Activated CD4-positive, alpha-beta T cell treated with anti-CD3 and anti-CD28 coated beads for 1 hour (primary cell): ENCODE measurements at places on chromosomes 3 and 15.

- no peak for DNase-seq
Measured at GRCh38 chr3:3125977-3126376, 763 bp upstream of the TRNT1 start.

DNA sequence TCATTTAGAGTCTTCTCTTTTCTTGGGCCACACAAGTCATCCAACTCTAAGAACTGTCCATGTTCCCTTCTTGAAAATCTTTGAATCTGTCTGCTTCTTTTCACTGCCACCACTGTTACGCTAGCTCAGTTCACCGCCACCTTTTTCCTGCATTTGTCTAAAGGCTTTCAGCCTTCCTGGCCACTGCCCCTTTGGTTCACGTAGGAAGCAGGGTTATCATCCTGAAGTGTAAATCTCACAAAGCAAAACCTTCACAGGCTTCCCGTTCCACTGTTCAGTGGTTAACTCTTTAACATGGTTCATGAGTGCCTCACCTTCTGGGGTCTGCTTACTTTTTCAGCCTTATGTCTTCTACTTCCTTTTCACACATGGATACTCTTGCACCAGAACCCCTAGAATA lies 26.3 kb upstream of the CCDC39 start:
- no peak for DNase-seq

- no peak for DNase-seq
Measured at GRCh38 chr3:126827121-126827520, 123.1 kb downstream of the CHCHD6 start.

GRCh38 chr15:58987491-58988005 lies at the start of gene RNF111:
Gene RNF111, plus strand, starts transcription at chr15:58987663. Its CDS starts 43,160 bp downstream, at chr15:59030823.
- DNase-seq: peak; percentile 81

DNA sequence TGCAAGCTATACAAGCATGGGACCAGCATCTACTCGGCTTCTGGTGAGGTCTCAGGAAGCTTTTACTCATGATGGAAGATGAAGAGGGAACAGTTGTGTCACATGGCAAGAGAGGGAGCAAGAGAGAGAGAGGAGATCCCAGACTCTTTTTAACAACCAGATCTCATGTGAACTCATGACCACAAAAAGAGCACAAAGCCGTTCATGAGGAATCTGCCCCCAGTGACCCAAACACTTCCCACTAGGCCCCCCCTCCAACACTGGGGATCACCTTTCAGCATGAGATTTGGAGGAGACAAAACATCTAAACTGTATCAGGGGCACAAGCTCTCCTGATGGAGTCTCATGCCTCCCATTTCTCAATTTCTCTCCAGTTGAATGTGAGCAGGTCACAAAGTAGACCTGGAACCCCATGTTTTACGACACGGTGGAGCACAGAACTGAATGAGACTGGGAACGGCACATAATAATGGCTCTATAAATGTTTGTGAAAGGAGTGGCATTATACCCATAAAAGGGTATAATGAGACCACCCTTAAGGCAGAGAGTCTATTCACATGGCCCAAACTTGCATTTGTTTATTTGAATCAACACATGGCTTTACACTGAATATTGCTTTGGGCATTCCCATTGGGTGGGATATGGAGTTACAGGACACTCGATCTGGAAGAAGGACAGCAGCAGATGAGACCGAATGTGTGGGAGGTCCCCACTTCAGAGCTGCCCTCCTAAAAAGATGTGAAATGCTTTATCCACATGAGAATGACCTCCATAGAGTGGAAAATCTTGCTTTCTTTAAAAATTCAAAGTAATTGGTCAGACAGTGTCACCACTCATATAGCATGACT lies 38.8 kb downstream of the IL16 start:
- no peak for DNase-seq
